ENCODE measurements at places on chromosomes 5 and 9.

- DNase-seq: no peak
These were observed 115.0 kb upstream of the MEF2C start for GRCh38 chr5:88997937-88998336.

DNA sequence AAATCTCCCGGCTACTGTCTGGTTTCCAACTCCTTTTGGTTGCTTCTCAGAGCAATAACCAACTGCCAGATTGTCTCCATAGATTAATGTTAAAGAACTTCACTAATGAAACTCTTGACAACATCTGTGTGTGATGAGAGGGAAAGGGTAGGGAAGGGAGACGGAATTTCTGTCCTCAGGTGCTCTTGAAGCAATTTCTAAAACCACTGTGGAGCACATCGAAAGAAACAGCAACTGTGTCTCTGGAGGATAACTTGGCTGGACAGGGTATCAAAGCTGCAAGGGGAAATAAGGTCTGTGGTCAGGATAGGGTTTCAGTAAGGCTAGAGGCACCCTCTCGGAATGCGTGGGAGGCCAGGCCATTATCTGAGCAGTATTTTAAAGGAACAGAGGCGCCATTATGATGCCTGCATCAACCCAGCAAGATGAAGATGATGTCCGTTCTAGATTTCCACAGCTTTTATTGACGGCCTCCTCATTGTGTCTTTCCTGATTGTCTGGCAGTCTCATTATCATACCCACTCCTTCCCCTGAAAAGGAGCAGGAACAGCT, 76.6 kb downstream of the RORB start:
- DNase-seq: no peak

DNA sequence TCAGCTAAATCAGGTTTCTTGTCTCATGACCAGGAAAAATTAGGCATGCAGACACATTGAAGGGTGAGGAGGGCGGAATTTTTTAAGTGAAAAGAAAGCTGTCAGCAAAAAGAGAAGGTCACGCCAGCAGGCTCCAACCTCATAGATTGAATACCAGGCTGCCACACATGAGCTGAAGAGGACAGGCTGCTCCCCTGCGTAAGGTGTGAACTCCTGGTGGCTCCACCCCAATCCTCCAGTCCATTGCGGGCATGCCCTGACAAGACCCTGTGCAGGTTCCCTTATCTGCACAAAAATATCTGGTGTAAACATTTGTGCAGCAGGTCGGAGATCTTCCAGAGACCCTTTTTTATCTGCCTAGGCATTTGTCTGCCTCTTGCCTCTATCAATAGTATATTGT, 22.9 kb upstream of the TEX10 start:
- DNase-seq: no peak

GRCh38 chr5:115952588-115952987, 9.7 kb upstream of the LVRN start:
- DNase-seq: no peak

All from GM13976 (cell line).